GM12891 (cell line): ENCODE measurements at places on chromosomes 16 and 17.

- DNase-seq = no peak
Measured at GRCh38 chr17:296379-296778, 56.2 kb downstream of the RPH3AL start.

GRCh38 chr17:64622931-64623654 is 39.0 kb downstream of the SMURF2 start:
- no peak for DNase-seq

GRCh38 chr16:75111514-75111940 is 5.1 kb downstream of the LDHD start:
- DNase-seq = no peak

DNA sequence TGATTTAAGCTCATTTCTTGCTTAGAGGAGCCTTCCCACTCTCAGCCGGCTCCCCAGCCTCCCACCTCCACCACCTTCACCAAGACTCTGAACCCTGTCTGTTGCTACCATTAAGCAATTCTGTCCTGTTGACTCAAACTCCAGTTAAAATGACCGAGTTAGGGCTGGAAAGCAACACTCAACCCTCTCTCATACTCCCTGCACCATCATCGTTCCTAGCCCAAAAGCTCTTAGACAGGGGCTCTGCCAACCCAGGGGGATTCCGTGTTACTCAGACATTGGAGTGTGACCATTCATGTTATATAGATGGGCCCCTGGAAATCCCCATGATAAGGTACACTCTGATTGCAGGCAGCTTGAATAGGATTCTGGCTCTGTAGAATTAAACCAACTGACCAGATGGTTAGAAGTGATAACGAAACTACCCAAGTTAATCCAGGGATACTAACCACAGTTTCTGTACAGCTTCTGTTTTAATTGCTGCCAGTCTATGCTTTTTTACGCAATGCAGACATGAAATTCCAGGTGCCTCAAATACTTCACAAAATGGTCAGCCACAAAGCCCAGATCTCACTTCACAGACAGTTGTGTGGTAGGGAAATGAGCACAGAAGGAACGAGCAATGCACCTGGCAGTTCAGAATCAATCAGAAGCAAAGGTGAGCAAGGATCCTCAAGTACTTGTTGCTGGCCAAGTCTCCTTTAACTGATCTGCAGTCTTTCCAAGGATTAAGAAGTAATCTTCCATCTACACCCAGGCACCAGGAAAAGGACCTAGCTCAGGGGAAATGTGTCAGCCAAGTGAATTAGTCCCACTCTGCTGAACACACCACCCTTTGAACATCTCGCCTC is 2.1 kb downstream of the SSTR2 start:
- DNase-seq = no peak
